Cortex of kidney (tissue), 1 donor: ENCODE measurements at places on chromosomes 7 and 10.

DNA sequence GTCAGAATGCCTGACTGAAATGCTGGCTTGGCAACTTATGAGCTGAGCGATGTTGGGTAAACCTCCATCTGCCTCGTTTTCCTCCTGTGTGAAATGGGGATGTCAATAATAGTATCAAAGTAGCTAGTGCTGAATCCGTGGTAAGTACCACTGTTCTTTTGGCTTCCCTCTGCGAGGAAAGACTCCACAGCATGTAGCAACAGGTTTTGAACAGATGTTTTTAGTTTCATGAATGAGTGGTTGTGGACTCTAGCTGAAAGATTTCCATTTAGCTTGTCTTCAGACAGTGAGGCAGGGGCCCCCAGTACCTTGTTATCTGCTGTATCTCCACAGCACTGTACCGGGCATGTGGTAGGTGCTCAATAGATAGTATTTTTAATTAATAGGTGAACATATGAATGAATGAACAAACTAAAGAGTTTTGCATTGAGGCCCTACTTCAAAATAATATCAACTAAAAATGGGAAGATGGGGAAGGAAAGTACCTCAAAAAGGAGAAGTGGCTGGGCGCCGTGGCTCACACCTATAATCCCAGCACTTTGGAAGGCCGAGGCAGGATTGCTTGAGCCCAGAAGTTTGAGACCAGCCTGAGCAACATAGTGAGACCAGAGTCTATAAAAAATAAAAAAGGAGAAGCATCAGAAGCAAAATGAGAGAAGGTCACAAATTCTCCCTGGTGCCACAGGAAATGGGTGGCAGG is 5.6 kb upstream of the DLG5 start:
- DNase-seq, result no peak

DNA sequence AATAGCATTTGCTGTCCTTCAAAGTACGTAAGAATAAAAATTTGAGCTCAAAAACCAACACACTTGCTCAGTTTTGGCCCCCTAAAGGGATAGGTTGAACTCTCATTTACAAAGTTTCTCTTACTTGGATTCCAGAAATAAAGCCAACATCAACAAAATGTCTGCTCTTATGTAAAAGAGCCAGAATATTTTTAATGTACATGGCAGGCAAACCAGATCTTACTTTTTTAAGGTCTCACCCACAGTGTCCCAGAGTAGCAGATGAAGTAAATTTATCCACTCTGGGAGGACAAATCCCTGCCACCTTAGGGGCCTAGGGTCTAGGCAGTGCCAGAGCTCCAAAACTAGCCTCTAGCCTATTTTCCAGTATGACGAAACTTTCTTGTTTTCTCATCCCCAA is 159.6 kb downstream of the SKAP2 start:
- no peak for DNase-seq

DNA sequence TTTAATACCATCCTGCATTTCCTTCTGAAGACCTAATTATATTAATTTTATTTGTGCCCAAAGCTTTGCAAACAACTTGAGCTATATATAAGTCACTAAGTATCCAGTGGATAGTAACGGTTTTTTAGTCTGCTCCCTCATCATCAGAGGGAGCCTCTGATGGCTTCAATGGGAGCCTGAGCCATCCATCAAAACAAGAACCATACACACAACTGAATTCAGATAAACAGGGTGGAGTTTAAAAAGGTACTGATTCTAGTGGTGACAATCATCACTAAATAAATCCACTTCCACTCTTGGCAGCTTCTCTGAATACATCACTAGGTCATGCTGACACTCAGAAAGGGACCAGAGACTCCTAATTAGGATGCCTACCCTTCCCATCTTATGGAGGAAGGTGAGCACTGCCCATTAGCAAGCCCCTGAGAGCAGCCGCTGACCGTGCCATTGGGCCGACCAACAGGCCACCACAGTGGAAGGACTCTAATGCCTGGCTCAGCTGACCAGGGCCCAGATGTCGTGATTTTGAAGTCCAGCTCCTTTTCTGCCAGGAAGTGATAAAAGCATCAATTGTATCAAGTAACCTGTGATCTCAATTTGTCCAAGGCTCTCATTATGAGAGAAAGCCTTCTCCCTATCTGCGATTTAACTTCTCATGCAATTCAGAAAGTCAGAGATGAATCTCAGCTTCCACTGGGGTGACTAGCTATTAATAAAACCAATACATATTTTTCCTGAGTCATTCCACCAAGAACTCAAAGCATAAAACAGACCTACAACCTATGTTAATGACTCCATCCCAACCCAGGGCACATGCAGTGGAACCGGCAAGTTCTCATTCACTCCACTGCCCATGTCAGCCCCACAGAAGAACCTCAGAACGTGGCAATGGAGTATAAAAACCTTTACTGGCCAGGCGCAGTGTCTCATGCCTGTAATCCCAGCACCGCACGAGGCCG is 13.1 kb downstream of the VOPP1 start:
- DNase-seq, result no peak

- no peak for DNase-seq
These were observed 118.3 kb downstream of the LRRC4 start for GRCh38 chr7:127912901-127913300.

DNA sequence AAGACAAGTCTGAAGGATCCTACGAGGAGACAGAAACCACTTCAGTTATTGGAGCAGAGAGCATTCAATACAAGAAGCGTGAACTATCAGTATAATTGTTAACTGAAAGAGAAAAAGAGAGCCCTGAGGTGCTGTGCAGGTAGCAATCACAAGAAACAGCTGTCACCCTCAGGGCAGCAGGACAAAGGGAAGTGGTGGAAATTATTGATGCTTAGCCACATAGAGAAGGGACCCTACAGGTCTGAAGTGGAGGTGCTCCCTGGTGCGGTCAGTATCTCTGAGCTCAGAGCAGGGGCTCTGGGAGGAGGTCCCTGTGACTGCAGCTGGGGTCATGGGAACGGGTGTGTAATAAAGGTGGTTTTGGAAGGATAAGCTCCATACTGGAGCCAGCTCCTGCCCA is 97.8 kb upstream of the KLF6 start:
- DNase-seq, result no peak

- no peak for DNase-seq
These were observed 39.7 kb downstream of the CADPS2 start for GRCh38 chr7:122846591-122846990.

DNA sequence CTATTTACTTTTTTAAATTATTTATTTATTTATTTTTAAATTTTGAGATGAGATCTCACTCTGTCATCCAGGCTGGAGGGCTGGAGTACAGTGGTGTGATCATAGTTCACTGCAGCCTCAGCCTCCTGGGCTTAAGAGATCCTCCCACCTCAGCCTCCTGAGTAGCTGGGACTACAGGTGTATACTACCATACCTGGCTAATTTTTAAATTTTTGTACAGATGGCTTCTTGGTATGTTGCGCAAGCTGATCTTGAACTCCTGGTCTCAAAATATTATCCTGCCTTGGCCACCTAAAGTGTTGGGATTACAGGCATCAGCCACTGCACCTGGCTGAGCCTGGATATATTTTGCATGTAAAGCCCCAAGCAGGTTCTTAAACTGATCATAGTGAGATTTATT is 7.6 kb downstream of the CHST12 start:
- no peak for DNase-seq

DNA sequence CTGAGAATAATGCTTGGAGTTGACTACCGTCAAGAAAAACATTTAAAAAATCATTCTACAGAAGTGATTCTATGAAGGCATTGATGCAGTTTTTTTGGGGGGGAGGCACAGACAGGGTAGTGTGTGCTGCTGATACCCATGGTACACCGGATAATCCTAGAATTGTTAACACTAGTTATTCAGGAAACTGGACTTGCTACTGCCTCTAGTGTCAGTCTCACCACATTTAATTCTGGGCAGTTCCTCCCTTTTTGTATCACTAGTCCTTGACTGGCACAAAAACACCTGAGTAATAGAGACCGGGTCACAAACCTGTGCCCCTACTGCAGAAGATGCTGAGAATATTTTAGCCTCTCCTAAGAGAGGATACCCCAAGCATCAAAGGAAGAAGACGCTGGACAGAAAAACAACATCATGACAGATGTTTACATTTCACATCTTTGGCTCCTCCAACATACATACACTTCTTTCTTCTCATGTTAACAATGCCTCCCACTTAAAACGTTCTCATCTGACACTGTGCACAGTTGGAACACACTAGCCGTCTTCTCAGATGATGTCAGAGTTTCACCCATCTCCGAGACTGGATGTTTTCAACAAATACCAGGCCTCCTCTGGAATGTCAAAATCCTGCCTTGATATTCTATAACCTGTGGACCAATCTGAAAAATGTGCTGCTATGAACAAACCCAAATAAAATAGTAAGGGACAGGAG is 13.1 kb upstream of the TCAF1 start:
- no peak for DNase-seq

DNA sequence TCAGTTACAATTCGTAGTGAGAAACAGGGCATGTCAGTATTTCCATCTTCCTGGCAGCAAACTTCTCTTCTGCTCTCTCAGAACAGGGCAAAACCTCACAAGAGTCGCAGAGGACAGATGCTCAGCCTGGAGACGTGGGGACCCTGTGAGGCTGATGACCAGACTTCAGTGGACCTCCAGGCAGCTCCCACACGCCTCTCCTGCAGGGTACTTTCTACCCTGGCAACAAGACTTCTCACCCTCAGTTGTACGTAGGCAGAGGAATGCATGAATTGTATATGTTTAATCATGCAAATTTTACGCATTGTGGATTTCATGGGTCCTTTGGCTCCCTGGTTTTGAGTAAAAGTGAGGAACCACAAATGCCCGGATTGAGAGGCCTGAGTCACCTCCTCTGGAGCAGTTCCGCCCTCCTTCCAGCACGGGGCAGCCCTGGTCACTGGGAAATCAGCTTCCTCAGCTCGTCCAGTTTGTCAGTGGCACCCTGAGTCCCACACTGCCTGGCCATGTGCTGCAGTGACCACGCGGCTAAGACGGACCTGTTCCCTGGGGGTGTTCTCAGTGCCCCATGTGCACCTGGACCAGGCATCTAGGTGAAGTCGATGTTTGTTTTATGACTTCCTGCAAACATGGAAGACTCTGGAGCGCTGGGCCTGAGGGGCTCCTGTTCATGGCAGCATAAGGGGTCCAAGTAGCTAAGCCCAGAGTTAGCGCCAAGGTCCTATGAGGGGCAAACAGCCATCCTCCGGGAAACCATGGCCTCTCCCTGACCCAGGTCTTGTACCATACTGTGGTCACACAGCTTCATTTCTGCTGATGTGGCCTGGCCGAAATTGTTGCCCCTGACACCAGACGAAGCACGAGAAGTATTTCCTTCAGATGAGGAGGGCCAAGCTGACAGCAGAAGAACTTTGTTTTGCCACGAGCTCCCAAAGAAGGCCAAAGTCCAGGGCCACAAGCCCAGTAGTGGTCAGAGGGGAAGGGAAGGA is 165.1 kb downstream of the TNS3 start:
- no peak for DNase-seq

- no peak for DNase-seq
These were observed 327.2 kb upstream of the KCND2 start for GRCh38 chr7:119945822-119946221.

DNA sequence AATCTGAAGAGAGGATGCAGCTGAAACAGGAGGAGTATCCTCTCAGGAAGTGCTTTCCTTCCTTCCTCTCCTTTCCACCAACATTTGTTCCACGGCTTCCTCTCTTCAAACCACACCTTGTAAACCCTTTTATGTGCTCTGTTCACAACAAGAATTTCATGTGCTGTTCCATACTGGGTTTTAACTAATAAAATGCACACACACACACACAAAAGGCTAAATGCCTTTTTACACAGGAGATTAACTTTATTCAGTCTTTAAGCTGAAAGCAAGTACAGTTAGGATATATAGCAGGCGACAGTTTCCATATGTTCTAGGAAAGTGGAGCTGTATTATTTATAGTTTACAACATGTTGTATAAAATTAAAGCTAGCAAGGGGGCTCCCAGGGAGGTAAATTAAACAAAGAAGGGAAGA is 106.7 kb downstream of the REEP3 start:
- no peak for DNase-seq

GRCh38 chr7:40331915-40332314 is 197.1 kb downstream of the SUGCT start:
- no peak for DNase-seq

GRCh38 chr7:149773446-149774236 is at the start of gene ZNF467:
ZNF467 (minus strand) TSS chr7:149773588; CDS start chr7:149771032, 2,556 bp downstream.
- DNase-seq, result no peak

- no peak for DNase-seq
These were observed 651.0 kb upstream of the STEAP1 start for GRCh38 chr7:89503281-89503680.

DNA sequence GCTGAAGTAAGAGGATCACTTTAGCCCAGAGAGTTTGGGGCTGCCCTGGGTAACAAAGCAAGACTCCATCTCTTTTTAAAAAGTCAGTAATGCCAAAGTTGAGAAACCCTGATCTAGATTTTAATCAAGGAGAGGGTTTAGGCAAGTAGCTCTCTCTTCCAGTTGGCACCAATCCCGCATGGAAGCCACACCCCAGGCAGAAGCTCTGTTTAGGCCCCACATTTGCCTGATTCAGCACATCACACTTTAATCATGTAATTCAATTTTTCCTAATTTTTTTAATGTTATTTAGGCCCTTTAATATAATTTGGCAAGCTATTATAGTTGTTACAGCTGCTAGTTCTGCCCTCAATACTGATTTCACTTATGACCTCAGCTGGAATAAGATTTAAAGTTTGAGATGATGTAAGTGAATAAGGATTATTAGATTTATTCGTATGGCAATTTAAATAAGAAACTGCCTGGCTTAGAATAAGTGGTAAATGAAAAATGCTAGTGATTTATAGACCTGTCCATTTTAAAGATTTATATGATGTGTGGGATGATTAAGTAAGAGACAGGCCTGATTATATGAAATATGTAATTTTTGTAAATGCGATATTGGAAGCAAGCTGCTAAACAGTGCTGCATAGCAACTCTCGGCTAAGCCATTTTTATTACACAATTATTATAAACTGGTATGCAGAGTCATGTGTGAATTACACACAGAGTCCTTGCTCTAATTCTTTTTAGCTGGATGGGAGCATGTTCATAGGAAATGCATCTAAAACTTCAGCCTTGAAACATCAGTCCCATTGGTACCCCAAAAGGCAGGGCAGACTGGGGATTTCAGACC is 80.2 kb upstream of the NFE2L3 start:
- DNase-seq, result no peak

GRCh38 chr7:36459236-36459960 is 69.7 kb downstream of the ANLN start:
- no peak for DNase-seq

DNA sequence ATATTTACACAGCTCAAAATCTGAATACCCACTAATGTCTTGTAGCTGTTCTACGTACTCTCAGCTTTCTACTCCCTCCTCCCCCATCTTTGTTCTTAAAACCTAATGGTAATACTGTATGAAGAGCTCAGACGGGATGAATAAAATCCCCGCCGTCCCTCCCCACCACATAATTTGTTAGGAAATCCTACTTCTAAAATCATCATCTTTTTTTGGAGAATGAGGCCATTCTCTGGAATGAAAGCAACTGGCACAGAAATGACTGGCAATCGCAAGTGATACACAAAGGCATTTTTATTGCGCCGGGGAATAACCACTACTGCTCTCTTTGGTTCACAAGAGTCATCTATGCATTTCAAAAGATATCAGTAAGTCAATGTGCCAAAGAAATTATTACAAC is 27.3 kb downstream of the SLC35B4 start:
- no peak for DNase-seq

- no peak for DNase-seq
These were observed 23.8 kb upstream of the GLCCI1 start for GRCh38 chr7:7944619-7945282.
